ENCODE measurements at places on chromosomes 2 and 18.

- peak; percentile 71 for DNase-seq
These were observed 42.2 kb downstream of the UBE2E3 start for GRCh38 chr2:181022652-181023051.

DNA sequence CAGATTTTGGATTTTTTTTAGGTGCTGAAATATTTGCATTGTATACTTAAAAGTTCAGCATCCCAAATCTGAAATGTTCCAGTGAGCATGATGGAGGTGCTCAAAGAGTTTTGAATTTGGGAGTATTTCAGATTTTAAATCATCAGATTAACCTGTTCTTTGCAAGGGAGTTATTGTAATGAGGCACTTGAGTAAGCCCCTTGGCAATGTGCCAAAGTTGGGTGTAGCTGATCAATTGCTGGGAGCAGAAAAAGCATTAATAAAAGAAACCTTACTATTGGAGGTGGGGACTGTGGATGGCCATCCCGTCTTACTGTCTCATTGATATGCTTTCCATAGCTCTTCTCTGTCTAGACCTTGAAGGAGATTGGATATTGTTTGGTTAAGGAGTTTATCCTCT, 28.3 kb downstream of the MALT1 start:
- DNase-seq = no peak

GRCh38 chr2:165777522-165778186, 16.4 kb downstream of the GALNT3 start:
- no peak for DNase-seq

DNA sequence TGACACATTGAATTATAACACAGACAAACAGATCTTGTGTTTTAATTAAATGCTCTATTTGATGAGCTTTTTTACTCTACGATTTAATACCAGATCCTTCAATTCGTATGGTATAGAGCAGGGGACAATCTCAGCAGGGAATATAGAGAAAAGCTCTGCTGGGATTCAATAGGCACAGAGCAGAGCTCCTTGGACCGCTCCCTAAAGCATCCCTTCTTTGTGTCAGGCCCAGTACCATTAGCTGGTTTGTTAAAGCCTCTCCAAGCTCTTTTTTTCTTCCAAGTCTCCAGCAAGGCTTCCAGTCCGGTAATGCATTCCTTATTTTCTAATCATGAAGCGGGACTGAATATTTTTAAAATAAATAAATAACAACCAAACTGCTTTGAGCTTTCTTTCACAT, 466.0 kb downstream of the NR4A2 start:
- DNase-seq = no peak

DNA sequence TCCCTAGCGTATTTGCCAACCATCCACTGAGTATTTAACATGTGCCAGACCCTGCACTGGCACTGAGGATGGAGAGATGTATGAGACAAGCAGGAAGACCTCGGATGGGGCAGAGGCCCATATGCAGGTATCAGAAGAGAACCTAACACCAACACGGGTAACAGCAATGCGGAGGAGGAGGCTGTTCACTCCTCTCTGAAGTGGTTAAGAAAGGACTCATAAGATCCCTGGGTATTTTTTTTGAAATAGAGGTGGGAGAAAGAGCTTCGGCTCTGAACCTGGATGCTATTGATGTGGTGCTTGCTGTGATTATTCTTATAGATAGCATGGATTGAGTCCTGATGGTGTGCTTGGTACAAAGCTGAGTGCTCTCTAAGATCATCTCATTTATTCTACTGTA, 418.3 kb downstream of the LPIN1 start:
- DNase-seq = no peak

- no peak for DNase-seq
These were observed 214.1 kb upstream of the SESTD1 start for GRCh38 chr2:179478771-179479170.

Data from SK-N-DZ (cell line).